ENCODE measurements at places on chromosomes 2 and 18. TPM values are rescaled to one million over a fixed set of nuclear protein-coding genes. Genes with fewer than 3 reads are reported as not detected.

POTEC gene
- not detected for total RNA-seq

GALNT14 gene
- 0.33 TPM for total RNA-seq

LRRTM4 gene
- not detected for total RNA-seq

GATA6 gene
- not detected for total RNA-seq

COL3A1 gene
- 0.09 TPM for total RNA-seq

ANO7 gene
- total RNA-seq = 3.5 TPM

DNA sequence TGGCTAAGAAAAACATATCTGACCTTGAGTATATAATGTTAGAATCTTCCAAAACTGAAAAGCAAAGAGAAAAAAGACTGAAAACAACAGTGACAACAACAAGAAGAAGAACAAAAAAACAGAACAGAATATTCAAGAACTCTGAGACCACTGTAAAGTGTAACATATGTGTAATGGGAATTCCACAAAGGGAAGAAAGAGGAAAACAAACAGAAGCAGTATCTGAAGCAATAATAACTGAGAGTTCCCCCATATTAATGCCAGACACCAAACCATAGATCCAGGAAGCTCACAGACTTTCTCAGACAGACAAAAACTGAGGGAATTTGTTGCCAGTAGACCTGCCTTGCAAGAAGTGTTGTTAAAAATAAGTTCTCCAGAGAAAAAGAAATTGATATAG, 58.9 kb downstream of the TXNL1 start:
- no peak overlapping the region for H3K27ac ChIP-seq
- no peak for DNase-seq
- H3K27me3 ChIP-seq = peaks cover 15% of the 10 kb centered on the region

DNA sequence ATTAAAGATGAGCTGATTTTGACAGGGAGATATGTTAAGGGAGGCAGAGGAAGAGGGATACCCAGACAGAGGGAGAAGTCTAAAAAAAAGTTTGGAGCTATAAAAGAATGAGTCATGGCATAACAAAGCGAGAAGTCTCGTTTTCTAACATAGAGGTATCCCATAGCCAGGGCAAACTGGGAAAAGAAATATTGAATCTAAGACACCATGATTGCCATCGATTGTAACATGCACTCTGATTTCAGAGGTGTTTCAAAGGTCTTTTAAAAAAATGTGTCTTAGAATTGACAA, 110.7 kb downstream of the MDH1 start:
- no peak overlapping the region for H3K27ac ChIP-seq
- H3K4me3 ChIP-seq = no peak overlapping the region
- H3K4me1 ChIP-seq = peaks cover 3% of the 10 kb centered on the region
- peaks cover 14% of the 10 kb centered on the region for H3K27me3 ChIP-seq
- DNase-seq = no peak
- no peaks in the 10 kb centered on the region for H3K36me3 ChIP-seq

- H3K4me1 ChIP-seq = no peaks in the 10 kb centered on the region
- no peak overlapping the region for H3K4me3 ChIP-seq
- no peak for DNase-seq
- peaks cover 2% of the 10 kb centered on the region for H3K27me3 ChIP-seq
These were observed 188.4 kb downstream of the MTCL1 start for GRCh38 chr18:8893628-8894231.

DNA sequence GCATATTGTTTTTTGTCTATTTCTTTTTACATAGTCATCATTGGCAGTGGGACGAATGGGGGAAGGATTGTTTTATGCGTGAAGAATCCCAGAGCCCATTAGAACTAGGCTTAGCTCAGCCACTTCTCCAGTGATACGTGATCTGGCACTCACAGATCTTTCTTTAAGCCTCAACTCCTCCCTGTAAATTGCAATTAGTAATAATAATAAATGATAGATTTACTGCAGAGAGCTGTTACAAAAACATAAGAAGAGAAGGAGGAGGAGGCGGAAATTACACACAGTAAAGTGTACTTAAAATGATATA, 629.3 kb downstream of the NRXN1 start:
- DNase-seq = no peak
- no peak overlapping the region for H3K27ac ChIP-seq
- no peaks in the 10 kb centered on the region for H3K27me3 ChIP-seq

GRCh38 chr2:36800381-36800780, 103.9 kb downstream of the VIT start:
- H3K27me3 ChIP-seq = peaks cover 19% of the 10 kb centered on the region
- H3K36me3 ChIP-seq = no peaks in the 10 kb centered on the region
- peak overlapping the region; percentile 41 for H3K27ac ChIP-seq
- peak; percentile 58 for DNase-seq

DNA sequence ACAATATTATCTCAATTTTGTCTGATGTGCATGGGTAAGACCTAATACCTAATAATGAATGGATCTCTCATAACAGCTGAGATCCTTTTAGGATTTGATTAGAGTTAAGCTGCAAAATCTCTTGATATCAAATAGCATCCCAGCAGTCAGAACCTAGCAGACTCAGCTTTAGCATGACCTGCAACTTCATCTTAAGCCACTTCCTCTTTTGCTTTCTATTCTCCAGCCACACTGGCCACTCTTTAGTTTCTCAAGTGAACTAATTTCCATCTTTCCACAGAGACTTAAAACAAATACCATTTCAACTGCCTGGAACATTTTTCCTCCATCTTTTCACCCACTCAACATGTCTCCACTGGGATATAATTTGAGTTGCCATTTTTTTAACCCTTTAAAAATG, 1251.6 kb upstream of the ZEB2 start:
- no peaks in the 10 kb centered on the region for H3K27me3 ChIP-seq
- no peak for DNase-seq
- H3K4me3 ChIP-seq = no peak overlapping the region
- H3K27ac ChIP-seq = no peak overlapping the region
- no peaks in the 10 kb centered on the region for H3K36me3 ChIP-seq

GRCh38 chr18:10682368-10682714, 156.5 kb downstream of the NAPG start:
- H3K36me3 ChIP-seq = no peaks in the 10 kb centered on the region
- H3K4me3 ChIP-seq = no peak overlapping the region
- no peak for DNase-seq
- peaks cover 1% of the 10 kb centered on the region for H3K27me3 ChIP-seq

GRCh38 chr18:47591429-47591828, 339.0 kb downstream of the SMAD2 start:
- H3K4me1 ChIP-seq = peaks cover 1% of the 10 kb centered on the region
- no peaks in the 10 kb centered on the region for H3K36me3 ChIP-seq
- no peak overlapping the region for H3K27ac ChIP-seq
- peaks cover 15% of the 10 kb centered on the region for H3K27me3 ChIP-seq
